ENCODE measurements at places on chromosomes 12 and 14. TPM values are rescaled to one million over a fixed set of nuclear protein-coding genes. Genes with fewer than 3 reads are reported as not detected.

RHEBL1 gene
- 0.52 TPM for total RNA-seq

TMEM119 gene
- total RNA-seq: 37.1 TPM

ASPG gene
- total RNA-seq: 0.52 TPM

PPFIA2 gene
- 1.0 TPM for total RNA-seq

PRIM1 gene
- total RNA-seq: 14.6 TPM

PLEKHG7 gene
- 0.52 TPM for total RNA-seq

SLC2A14 gene
- total RNA-seq: 0.52 TPM

LALBA gene
- not detected for total RNA-seq

OASL gene
- not detected for total RNA-seq

ACOT6 gene
- not detected for total RNA-seq

ATN1 gene
- 7.3 TPM for total RNA-seq

MIS18BP1 gene
- 14.6 TPM for total RNA-seq
